AG08395 (cell line): ENCODE measurements at places on chromosomes 1 and 21.

DNA sequence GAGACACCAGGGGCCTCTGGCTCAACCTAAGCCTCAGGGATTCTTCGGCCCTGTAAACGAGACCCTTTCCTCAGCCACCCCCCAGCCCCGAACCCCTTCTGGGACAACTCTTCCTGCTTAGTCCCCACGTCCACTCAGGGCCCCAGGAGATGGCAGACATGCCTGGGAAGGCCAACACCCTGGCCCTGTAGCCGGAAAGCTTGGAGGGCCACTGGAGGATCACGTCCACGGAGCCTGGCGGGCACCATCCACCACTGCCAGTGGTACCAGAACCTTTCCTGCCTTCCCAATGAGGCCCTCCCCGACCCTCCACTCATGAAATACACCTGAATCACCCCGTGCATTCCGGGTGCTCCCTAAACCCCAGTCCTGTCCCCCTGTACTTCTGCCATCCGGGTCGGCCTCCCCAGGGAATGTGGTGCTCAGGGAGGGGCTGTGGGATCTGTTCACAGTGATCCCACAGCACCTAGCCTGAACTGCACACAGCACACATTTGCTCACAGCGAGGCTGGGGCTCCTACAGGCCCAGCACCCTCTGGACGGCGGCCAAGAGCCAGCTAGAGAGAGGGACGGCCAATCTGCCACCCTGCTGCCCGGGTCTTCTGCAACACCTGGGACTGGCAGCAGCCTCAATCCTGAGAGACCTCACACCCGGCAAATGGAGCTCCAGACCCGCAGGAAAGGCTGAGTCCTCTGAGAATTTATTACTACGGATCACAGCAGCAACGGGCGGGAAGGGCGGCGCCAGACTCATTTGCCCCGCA, 1.8 kb downstream of the AURKAIP1 start:
- no peak for DNase-seq

GRCh38 chr1:245859493-245860114, 647.5 kb downstream of the SMYD3 start:
- no peak for DNase-seq

- DNase-seq = no peak
Measured at GRCh38 chr1:80523861-80524260, 1276.9 kb upstream of the ADGRL2 start.

GRCh38 chr1:7199077-7199779, 414.0 kb downstream of the CAMTA1 start:
- no peak for DNase-seq
